Activated CD4-positive, CD25-positive, alpha-beta regulatory T cell treated with anti-CD3 and anti-CD28 coated beads, Interleukin-2, amount 50 U/mL, for 16 hours (primary cell): ENCODE measurements at places on chromosomes 12 and 14.

GRCh38 chr12:122423258-122424165 is 1.0 kb upstream of the CLIP1 start:
- DNase-seq, result no peak

DNA sequence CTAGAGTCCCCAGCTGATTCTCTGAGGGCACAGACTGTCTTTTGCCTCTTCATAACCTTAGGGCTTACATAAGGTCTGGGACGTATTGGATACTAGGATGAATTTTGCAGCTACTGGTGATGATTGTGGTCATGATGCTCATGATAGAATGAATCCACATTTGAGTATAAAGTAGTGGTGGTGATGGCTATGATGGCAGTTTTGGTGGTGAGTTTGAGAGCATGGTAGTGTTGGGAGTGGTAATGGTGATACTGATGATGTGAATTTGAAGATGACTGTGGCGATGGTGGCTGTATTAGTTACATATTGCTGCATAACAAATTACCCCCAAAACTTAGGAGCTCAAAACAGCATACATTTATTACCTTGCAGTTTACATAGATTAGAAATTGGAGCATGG is 14.1 kb upstream of the ASIC1 start:
- DNase-seq, result no peak

DNA sequence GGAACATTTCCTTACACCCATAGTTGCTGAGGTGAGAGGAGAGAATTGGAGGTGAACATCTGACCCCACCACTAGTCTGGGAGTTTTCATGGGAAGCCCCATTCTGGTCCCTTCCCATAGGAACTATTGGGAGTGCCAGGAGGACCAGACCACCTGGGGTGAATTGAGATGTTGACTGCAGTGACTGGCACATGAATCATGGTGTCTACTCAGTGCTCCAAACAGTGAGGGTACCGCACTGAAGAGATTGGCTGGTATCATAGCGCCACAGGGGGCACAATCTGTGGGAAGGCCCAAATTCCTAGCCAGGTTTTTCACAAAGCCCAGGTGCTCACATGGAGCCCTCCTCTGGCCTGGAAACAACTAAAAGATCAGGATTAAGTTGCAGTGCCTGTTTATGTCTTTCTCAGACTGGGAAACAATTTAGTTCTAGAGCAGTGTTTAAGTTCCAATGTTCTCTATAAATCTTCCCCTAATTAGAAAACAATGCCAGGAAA is 3.7 kb upstream of the RNASE9 start:
- no peak for DNase-seq

DNA sequence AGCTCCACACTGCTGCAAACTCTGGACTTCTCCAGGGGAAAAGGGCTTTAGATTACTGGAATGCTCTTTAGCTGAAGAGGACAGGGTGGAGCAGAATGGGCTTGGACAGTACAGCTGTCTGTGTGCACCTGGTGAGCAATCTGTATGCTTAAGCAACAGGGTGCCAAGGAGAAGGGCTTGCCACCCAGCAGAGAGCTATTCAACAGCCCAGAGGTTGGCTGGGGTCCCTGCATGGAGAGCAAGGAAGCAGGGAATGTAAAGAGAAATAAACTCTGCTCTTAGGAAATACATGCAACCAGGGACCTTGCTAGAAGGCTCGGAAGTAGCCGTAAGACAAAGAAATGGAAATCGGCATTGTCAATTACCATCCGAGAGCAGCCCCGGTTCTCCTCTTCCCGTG is 53.0 kb upstream of the CORO1C start:
- no peak for DNase-seq

DNA sequence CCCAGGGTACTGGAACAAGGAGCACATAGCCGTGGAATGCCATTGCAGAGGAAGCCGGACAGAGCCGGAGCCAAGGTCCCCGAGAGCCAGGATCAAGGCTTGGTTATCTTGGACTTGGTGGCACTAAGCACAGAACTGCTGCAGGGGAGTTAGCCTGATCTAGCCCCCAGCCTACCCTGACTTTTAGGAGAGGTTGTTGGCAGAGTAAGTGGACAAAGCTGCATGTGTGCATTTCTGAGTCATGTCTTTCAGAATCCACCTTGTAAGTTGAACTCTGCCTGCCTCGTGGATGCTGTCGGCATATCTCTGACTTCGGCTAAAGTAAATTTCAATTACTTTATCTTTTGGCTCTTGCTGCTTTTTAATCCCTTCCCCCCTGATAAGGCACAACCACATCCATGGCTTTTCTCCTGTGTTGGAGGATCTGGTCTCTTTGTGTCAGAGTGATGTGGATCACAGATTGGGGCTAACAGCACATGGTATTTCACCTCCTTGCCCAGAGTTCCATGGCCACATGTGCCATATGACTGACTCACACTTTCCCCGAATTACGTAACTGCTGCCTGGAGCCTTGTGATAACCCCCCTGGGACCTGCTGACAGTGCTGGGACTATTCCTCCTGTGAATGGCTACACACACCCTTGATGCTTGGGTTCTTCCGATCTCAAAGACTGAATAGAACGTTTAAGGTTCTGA is 240.3 kb downstream of the EMP1 start:
- no peak for DNase-seq

DNA sequence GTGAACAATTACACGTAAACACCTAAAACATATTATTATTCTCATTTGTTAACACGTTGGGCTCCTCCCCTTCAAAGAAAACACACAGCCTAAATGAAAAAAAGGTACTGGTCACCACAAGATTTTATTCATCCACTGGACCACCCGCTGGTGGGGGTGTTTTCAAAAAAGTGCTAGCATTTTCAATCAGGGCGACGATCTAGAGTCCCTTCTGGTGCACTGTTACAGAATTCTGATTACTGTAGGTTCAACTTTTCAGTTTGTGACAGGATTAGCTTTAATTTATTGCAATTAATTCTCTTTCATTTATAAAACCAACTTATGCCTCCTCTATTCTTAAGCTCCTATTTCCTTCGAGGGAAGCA is 443 bp downstream of the MAGOHB start:
- no peak for DNase-seq

DNA sequence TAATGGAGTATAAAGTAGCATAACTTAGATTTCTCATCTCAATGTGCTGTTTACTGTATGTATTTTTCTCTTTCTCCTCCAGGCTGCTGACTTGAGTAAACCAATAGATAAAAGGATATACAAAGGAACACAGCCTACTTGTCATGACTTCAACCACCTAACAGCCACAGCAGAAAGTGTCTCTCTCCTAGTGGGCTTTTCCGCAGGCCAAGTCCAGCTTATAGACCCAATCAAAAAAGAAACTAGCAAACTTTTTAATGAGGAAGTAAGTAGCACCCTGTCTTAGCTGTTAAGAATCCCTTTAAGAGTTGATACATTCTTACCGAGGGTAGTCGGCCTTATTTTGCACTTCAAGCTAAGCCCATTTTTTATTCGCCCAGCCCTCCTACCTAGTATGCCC is 55.2 kb downstream of the WDR20 start:
- no peak for DNase-seq

DNA sequence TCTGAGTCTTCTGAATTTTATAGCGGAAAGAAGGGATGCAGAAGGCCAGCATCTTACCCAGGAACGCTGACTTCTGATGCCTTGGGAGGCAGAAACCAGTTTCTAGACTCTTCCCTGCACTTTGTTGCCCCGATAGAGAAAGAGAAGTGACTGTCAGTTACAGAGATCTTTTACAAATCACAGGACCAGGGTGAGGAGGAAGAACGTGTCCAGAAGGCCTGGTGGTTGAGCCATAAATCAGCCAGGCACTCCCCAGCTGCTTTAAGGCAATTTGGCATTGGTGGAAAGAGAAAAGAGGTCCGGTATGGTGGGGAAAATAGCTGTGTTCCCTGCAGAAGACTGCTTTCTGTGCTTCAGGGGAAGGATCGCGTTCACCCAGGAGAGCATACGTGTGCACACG is 88.7 kb upstream of the KCNA1 start:
- no peak for DNase-seq
